ENCODE measurements at places on chromosomes 3 and 15. TPM values are rescaled to one million over a fixed set of nuclear protein-coding genes. Genes with fewer than 3 reads are reported as not detected.

Gene BFSP2
- total RNA-seq, result not detected

- no peaks in the 10 kb centered on the region for H3K27me3 ChIP-seq
- H3K4me1 ChIP-seq, result no peaks in the 10 kb centered on the region
- H3K4me3 ChIP-seq, result no peak overlapping the region
- DNase-seq, result no peak
Observed at GRCh38 chr15:94004697-94005096, 226.7 kb upstream of the MCTP2 start.

Gene C2CD4A
- not detected for total RNA-seq

DNA sequence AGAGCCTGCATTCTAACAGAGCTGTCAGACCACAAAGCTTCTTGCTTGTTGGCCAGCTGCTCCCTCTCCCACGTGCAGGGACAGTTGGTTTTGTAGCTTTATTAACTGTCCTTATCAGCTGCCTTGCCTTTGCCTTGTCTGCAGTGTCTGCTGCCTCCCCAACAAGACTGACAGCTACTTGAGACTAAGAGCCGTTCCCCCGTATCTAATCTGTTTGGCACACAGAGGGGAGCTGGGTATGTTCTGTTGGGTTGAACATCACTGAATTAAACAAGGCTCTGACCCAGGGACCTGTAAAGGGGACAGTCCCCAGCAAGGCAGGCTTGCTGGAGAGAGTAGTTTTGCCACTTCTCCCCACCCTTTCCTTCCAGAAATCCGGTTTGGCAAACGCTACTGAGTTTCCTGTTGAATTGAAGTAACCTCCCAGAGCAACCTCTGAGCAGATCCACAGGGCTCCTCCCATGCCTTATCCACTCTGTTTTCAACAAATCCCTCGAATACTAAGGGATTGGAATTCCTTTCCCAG is 116.1 kb downstream of the ANP32A start:
- peaks cover 16% of the 10 kb centered on the region for H3K27me3 ChIP-seq
- no peak overlapping the region for H3K27ac ChIP-seq
- no peak overlapping the region for H3K4me3 ChIP-seq
- no peak for DNase-seq
- H3K36me3 ChIP-seq, result no peaks in the 10 kb centered on the region

Gene LTK
- 14.3 TPM for total RNA-seq

Gene ALPK3
- total RNA-seq, result 0.40 TPM

- no peak overlapping the region for H3K4me3 ChIP-seq
- H3K4me1 ChIP-seq, result no peaks in the 10 kb centered on the region
- DNase-seq, result no peak
- H3K27ac ChIP-seq, result no peak overlapping the region
Observed at GRCh38 chr3:172913911-172914655, 163.6 kb downstream of the ECT2 start.

Gene AMT
- 11.1 TPM for total RNA-seq

DNA sequence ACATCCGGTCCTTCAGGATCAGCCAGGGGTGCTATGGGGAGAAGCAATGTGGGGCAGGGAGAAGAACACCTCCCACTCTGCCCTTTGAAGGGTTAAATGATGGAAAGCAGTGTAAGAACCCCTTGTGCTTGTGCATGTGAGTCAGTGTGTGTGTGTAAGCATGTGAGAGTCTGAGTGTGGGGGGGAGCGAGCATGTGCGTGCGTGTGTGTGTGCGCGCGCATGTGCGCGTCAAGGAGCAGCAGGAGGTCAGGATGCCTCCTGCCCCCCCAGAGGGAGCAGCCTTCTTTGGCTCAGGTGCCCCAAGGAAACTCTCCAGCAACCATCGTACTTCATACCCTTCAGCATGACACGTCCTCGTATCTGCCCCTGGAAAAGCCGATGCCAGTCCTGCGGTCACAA is 30.3 kb downstream of the GALNT15 start:
- no peaks in the 10 kb centered on the region for H3K36me3 ChIP-seq
- H3K27ac ChIP-seq, result no peak overlapping the region
- no peak overlapping the region for H3K4me3 ChIP-seq
- no peak for DNase-seq

DNA sequence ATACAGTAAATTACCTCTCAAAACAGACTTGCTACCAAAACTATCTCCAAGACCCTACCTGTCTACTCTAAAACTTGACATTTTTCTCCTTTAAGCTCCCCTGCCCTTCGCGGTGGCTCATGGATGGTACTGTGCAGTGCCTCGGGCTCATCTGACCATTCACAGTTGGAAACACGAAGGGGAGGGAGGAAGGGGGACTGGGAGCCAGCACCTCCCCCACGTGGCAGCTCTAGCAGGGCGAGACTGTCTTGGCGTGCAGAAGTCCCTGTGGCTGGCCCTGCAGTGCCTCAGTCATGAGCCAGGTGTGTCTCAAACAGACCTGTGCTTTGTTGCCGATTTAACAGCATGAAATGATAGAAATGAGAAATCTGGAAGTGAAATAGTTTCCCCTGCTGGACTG is 372.0 kb downstream of the GABRG3 start:
- no peak overlapping the region for H3K27ac ChIP-seq
- DNase-seq, result no peak
- no peak overlapping the region for H3K4me3 ChIP-seq
- no peaks in the 10 kb centered on the region for H3K36me3 ChIP-seq
- no peaks in the 10 kb centered on the region for H3K4me1 ChIP-seq

GRCh38 chr3:88661433-88661824 is 446.0 kb upstream of the EPHA3 start:
- H3K4me1 ChIP-seq, result no peaks in the 10 kb centered on the region
- H3K36me3 ChIP-seq, result no peaks in the 10 kb centered on the region
- H3K27ac ChIP-seq, result no peak overlapping the region
- DNase-seq, result no peak

Gene NBEAL2
- total RNA-seq, result 206 TPM

GRCh38 chr3:81723732-81724313 is 37.6 kb downstream of the GBE1 start:
- H3K27ac ChIP-seq, result no peak overlapping the region
- H3K4me1 ChIP-seq, result no peaks in the 10 kb centered on the region
- H3K27me3 ChIP-seq, result no peaks in the 10 kb centered on the region
- H3K4me3 ChIP-seq, result no peak overlapping the region

GRCh38 chr3:68664276-68664675 is 268.1 kb downstream of the TAFA4 start:
- no peak for DNase-seq
- H3K27ac ChIP-seq, result no peak overlapping the region
- no peaks in the 10 kb centered on the region for H3K27me3 ChIP-seq
- H3K4me1 ChIP-seq, result no peaks in the 10 kb centered on the region

Gene CDHR4
- not detected for total RNA-seq

DNA sequence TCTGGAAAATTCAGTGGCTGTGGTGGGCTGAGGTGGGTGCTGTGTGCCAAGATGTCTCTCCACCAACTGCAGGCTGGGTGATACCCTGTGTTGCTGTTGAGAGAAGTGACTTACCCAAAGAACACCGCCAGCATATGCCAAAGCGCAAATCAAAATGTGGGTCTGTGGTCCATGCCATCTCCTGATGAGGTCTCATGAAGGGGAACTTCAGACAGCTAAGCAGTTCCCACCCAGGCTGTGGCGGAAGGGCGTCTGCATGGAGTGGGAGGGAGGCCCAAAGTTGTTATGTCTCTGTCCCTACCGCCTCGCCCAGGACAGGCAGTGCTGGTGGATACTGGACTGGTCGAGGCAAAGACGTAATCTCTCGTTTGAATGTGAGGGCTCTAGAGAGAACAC is 70.9 kb upstream of the PLXNA1 start:
- H3K4me1 ChIP-seq, result peaks cover 4% of the 10 kb centered on the region
- H3K36me3 ChIP-seq, result peaks cover 13% of the 10 kb centered on the region
- DNase-seq, result peak; percentile 16
- H3K27ac ChIP-seq, result peak overlapping the region; percentile 72

Gene CD96
- 226 TPM for total RNA-seq

- no peak overlapping the region for H3K27ac ChIP-seq
- H3K36me3 ChIP-seq, result no peaks in the 10 kb centered on the region
- H3K27me3 ChIP-seq, result no peaks in the 10 kb centered on the region
- DNase-seq, result no peak
- H3K4me3 ChIP-seq, result no peak overlapping the region
Observed at GRCh38 chr3:25153136-25153535, 274.9 kb upstream of the RARB start.

- H3K4me3 ChIP-seq, result no peak overlapping the region
- H3K27me3 ChIP-seq, result no peaks in the 10 kb centered on the region
- H3K4me1 ChIP-seq, result no peaks in the 10 kb centered on the region
- no peaks in the 10 kb centered on the region for H3K36me3 ChIP-seq
Observed at GRCh38 chr3:161150001-161150525, 44.9 kb upstream of the B3GALNT1 start.

Gene ZBTB47
- total RNA-seq, result 0.98 TPM

DNA sequence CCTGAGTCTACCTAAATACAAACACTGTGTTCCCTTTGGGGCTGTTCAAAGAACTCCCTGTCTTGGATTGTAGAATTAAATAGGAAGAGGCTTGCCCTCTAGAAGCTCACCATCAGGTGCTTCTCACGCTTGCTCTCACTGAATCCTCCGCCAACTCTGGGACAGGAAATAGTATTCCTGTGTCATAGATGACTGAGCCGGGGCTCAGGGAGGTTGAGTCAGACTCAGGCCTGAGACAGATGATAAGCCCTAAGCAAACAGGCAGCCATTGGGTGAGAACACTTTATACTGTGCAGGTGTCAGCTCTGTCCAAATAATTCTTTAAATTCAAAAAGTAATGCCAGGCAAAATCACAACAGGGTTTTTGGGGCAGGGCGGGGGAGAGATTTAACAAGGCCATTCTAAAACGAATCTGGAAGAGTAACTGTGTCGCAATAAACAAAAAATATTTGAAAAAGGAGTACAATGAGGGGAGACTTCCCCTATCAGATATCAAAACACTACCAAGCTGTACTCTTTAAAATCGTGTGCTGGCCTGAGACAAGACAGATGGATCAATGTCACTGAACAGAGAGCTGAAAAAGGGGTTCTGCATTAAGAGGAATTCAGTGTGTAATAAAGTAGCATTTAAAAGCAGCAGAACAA is 59.0 kb downstream of the EPHB3 start:
- no peaks in the 10 kb centered on the region for H3K27me3 ChIP-seq
- peaks cover 21% of the 10 kb centered on the region for H3K4me1 ChIP-seq
- H3K36me3 ChIP-seq, result no peaks in the 10 kb centered on the region
- DNase-seq, result no peak
- H3K4me3 ChIP-seq, result no peak overlapping the region

Gene SPTBN5
- 2.3 TPM for total RNA-seq

GRCh38 chr3:161551697-161552096 is 55.1 kb downstream of the OTOL1 start:
- no peaks in the 10 kb centered on the region for H3K36me3 ChIP-seq
- no peak for DNase-seq
- H3K4me1 ChIP-seq, result no peaks in the 10 kb centered on the region

DNA sequence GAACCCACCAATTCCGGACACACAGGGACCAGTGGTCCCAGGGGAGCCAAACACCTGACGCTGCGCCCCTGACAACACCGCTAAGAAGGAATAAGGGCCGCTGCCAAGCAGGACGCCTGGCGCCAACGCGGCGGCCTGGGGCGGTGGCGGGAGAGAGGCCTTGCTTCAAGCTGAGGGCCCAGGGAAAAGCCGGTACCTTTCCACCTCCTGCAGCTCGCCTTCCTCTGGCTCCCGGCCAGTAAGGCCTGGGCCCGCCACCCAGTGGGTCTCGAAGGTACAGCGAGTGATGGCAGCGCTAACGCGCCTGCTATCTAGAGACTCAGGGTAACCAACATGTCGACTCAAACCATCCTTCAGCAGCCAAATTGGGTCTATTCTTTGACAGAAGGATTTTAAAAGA is 1074.1 kb downstream of the SI start:
- H3K27me3 ChIP-seq, result no peaks in the 10 kb centered on the region
- H3K4me1 ChIP-seq, result no peaks in the 10 kb centered on the region
- DNase-seq, result no peak
- H3K36me3 ChIP-seq, result no peaks in the 10 kb centered on the region

DNA sequence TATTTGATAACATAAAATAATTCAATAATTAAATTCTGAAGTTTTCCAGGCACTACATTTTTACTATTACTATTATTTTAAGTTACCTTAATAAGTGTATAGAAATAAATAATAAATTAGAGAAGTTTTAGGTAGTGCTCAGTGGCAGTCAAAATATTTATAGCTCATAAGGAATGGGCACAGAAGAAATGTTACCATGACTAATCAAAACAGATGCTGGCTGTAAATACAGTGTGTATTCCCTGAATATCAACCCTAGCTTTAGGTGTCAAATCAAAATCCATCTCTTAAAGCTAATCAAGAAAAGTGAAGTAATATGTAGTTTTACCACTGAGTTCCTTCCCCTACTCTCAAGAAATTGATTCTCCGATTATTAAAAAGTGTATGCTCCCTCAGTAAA is 35.5 kb downstream of the ZBTB20 start:
- no peak overlapping the region for H3K27ac ChIP-seq
- DNase-seq, result no peak
- no peak overlapping the region for H3K4me3 ChIP-seq
- H3K4me1 ChIP-seq, result no peaks in the 10 kb centered on the region

Gene ZNF501
- 0.65 TPM for total RNA-seq

- no peak for DNase-seq
- no peaks in the 10 kb centered on the region for H3K4me1 ChIP-seq
- no peak overlapping the region for H3K4me3 ChIP-seq
- no peak overlapping the region for H3K27ac ChIP-seq
Observed at GRCh38 chr15:74983725-74984231, 11.6 kb upstream of the SCAMP5 start.

Gene PRKCI
- total RNA-seq, result 22.7 TPM

GRCh38 chr15:78828920-78829319 is 17.7 kb upstream of the ADAMTS7 start:
- H3K4me3 ChIP-seq, result no peak overlapping the region
- H3K4me1 ChIP-seq, result peaks cover 12% of the 10 kb centered on the region
- no peak for DNase-seq
- no peak overlapping the region for H3K27ac ChIP-seq
- no peaks in the 10 kb centered on the region for H3K36me3 ChIP-seq

GRCh38 chr3:127751782-127752181 is 70.5 kb downstream of the MGLL start:
- no peak overlapping the region for H3K4me3 ChIP-seq
- DNase-seq, result no peak
- H3K27ac ChIP-seq, result no peak overlapping the region
- H3K27me3 ChIP-seq, result peaks cover 30% of the 10 kb centered on the region
- peaks cover 7% of the 10 kb centered on the region for H3K4me1 ChIP-seq

Gene RYR3
- 0.05 TPM for total RNA-seq

DNA sequence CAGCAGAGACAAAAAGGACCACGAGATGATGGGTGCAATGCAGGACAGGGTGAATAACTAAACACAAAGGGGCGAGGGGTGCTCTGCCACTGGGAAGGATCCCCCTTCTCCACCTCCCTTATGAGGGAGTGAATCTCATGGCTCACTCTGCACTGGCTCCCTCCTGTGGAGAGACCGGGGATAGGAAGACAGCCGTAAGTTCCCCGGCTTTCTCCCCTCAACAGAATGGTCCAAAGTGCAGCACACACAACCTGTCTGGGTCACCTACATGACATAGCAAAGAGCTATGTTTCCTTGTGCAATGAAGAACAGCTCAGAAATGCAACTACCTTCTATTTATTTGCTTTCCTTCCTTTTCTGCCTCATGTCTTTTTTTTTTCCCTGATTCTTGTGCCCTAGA is 7.8 kb upstream of the ACSBG1 start:
- H3K27me3 ChIP-seq, result no peaks in the 10 kb centered on the region
- H3K4me3 ChIP-seq, result no peak overlapping the region
- H3K4me1 ChIP-seq, result peaks cover 4% of the 10 kb centered on the region
- DNase-seq, result no peak
- no peaks in the 10 kb centered on the region for H3K36me3 ChIP-seq

- DNase-seq, result no peak
- no peaks in the 10 kb centered on the region for H3K27me3 ChIP-seq
- no peak overlapping the region for H3K4me3 ChIP-seq
- no peaks in the 10 kb centered on the region for H3K4me1 ChIP-seq
Observed at GRCh38 chr15:73737535-73737934, 15.6 kb downstream of the INSYN1 start.

GRCh38 chr3:50876947-50877346 is 202.2 kb downstream of the DOCK3 start:
- no peak for DNase-seq
- H3K4me3 ChIP-seq, result no peak overlapping the region
- no peaks in the 10 kb centered on the region for H3K4me1 ChIP-seq
- H3K27me3 ChIP-seq, result peaks cover 14% of the 10 kb centered on the region
